ENCODE measurements at places on chromosomes 2 and 18.
A peak's percentile ranks its signal among the peaks of the same experiment; 100 is the strongest.

DNA sequence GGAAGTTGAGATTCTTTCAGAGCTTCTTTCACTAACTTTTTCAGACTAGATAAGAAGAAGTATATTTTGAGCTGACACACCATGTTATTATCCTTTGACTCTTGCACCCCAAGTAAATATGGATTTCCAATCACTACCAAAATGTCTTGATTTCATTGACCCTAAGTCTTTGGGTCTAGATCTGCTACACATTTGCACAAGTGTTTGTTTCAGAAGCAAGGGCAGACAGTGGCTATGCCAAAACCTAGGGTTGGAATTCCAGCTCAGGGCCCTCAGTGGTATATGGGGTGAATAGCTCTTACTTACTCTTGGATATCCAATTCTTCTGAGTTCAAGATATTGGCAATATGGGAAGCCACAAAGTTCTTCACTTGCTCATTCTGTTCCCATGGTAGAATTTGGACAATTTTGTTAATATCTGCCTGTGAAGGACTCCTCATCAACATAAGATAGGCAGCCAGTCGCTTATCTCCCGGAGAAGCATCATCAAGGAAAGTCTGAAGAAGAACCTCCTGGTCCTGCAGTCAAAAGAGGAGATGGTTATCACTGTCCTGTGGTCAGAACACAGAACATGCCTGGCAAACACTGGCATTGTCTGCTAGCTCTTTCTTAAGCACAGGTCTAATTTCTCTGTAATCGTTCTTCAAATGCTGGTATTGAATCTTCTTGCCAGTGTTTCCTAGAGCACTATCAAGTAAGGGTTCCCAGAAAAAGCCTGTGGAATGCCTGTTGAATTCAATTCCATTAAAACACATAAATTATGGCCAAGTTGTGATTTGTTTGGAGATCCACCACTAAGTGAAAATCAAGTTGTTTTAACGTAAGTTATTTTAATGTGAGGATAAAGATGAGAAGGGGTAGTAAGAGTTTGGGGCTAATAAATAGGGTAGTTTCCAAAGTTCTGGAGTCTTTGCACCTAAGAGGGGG, 15.6 kb downstream of the APOB start:
- DNase-seq: no peak

GRCh38 chr18:8890957-8891464, 185.7 kb downstream of the MTCL1 start:
- DNase-seq: peak; percentile 14

GRCh38 chr18:47179520-47179919, 3.4 kb upstream of the IER3IP1 start:
- no peak for DNase-seq

DNA sequence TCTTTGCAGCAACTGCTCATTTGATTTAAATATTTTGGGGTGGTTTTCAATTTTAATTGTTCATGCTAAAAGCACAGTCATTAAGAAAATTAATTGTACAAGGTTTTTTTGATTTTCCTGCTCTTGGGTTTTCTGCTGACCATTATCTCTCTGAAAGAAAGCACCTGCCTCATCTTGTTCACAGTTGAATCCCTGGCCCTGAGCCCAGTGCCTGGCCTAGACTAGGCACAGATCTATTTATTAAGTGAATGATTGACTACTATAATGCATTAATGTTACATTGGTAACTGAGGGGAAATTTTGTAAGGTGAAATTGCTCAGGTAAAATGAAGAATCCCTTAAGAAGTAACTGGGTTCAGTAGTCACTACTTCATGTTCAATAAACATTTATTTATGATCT, 22.0 kb downstream of the IL1RL2 start:
- no peak for DNase-seq

- no peak for DNase-seq
These were observed 171.0 kb downstream of the DNER start for GRCh38 chr2:229543176-229543873.

DNA sequence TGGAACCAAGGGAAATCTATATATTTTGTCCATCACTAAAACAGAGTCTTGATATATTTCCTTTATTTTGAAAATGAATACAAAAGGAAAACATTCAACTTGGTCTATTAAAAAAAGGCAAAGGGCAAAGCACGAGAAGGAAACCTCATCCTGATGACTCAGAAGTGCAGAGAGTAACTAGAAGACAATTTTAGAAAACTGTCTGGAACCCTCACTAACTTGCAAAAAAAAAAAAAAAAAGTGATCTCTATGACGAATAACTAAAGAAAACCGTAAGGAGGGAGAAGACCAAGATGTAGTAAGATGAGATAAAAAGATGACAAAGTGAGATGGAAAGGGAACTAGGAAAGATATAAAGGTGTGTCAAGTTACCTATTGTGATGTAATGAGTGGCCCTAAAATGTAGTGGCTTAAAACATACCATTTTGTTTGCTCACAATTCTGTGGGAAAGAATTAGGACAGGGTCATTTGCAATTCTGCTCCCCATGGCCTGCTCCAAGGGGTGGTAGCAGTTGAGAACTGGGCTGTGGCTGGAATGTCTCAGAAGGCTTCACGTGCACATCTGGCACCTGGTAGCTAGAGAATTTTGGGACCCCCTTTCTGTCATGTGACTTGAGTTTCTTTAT, 303.0 kb downstream of the DYSF start:
- DNase-seq: no peak

- DNase-seq: no peak
These were observed 33.5 kb upstream of the REL start for GRCh38 chr2:60847854-60848253.

GRCh38 chr2:189519631-189520387, 60.8 kb downstream of the SLC40A1 start:
- DNase-seq: no peak

GRCh38 chr2:137829251-137829650, 135.0 kb upstream of the HNMT start:
- DNase-seq: no peak

DNA sequence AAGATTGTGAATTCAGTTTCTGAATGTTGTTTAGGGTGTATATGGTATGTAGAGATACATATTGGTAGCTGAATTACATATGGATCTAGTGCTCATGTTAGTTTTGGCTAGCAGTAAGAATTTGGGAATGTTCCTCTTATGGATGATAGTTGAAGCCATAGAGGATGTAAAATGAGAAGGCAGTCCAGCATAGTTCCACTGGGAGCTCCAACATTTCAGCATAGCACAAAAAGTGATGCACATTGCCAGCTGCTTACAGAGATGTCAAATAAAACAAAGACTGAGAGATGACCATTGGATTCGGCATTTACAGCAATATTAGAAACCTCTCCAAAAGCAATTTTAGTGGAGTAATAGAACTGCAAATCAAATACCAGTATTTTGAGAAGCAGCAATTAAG, 77.4 kb downstream of the EML4 start:
- DNase-seq: no peak

DNA sequence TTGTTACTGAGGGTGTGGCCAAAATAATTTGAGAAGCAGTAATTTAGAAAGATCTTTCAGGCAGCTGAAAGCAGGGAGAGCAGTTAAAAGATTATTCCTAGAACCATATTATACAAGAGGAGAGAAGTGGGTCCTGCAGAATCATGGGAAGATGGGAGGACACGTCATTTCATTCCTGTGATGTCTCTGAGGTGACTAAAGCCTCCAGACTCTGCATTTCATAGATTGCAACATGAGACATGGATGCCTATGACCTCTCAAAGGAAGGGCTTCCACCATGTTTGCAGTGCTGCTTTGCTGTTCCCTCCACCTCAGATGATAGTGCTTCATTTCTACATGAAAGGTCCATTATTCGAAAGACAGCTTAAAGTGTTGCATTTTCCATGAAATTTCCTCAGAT, 788.4 kb downstream of the TSN start:
- DNase-seq: no peak

DNA sequence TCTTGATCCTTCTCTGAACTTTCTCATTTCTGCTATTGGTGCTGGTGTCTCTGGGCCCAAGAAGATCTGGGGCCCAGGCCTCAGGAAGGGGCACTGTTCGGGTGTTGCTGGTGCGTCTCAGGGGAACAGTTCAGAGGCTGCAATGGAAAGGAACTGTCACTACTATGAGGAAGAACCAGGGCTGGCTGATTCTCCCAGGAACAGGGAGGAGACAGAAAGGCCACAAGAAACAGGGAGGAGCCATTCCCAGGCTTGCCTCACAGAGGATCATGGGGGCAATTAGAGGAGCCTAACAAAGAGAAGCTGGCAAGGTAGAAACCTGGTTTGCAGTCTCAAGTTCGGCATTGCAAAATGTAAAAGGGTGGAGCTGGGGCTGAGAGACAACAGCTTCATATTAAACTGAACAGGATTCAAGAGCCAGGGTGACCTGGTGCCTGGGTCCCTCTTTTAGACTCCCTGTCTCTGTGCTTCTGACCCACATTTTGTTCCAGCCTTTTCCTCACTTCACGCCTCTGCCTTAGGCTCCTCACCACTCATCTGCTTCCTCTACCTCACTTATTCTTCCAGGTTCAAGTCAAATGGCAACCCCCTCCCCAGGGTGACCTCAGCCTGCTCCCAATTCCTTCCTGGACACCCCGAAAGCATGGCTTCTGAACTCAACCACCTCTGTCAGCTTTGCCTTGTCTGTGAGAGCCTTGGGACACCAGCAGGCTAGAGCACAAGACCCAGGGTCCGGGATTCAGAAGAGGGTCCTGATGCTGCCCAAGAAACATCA, 58.4 kb downstream of the GYPC start:
- no peak for DNase-seq

DNA sequence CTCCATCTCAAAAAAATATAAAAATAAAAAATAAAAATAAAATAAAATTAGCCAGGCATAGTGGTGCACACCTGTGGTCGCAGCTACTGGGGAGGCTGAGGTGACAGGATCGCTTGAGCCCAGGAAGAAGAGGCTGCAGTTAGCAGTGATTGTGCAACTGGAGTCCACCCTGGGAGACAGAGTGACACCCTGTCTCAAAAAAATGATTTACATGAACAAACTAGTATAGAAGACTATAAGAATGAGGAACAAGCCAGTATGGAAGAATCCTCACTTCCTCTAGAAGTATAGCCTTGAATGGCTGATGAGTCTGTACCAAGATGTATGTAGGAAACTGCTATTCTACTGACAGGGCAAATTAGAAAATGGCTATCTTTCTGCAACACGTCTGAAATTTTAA, 10.9 kb downstream of the YES1 start:
- DNase-seq: no peak

DNA sequence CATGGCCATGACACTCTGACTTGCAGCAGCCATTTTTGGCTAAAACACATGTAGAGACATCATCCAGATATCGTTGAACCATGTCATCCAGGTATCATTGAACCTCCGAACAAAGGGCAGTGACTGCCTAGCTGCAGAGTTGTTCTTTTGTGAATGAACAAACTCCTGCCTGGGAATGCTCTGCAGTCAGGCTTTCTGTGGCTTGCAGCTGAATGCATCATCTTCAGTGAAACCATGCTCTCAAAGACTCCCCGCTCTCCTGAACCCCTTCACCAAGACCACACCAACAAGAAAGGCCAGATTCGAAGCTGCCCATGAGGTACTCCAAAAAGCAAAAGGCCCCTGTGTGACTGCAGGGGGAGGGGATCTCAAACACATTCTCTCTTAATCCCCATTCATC, 118.8 kb downstream of the ACTR3 start:
- no peak for DNase-seq

- DNase-seq: no peak
These were observed 568.2 kb downstream of the THSD7B start for GRCh38 chr2:137333386-137334165.

DNA sequence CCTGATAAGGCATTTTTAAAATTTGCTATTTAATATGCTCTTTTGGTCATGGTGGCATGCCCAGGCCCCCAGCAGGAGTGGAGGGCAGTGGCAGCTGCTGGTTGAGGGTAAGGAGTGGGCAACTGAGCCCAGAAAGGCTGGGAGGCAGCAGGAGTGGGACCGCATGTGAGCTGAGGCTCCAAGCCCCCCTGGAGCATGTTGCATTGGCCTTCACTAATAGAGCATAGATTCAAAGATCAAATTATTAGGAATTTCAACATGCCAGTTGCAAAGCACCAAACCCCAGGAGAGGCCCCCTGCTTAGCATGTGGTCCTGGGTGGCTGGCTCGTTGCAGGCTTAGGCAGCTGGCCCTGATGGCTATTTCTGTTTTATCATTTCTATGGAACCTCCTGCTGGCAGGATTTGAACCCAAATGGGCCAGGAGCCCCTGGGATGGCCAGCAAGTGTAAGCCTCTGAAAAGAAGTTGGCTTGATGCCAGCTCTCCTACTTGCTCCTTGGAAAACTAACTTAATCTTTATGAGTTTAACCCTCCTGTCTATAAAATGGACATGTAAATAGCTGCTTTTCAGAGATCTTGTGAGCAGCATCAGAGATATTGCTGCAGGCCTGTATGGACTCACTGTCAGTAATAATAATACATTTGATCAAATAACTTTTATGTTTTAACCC, 42.1 kb upstream of the TMEM131 start:
- DNase-seq: no peak

DNA sequence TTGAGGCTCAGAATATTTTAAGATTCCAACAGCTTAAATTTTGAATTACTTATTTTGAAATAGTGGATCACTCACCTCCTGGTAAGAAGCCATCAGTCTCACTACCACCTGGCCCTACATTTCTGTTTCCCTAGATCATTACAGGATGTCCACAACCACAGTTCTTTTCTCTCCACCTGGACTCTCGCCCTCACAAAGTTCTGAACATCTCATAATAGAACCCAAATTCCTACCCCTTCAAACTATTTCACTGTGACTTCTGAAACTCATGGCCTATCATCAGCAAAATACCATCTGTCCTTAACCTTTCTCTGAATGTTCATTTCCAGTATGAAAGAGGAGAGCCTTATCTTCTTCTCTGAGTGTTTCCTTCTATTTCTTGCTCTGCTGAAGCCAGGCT, 299.2 kb upstream of the MGAT5 start:
- DNase-seq: no peak

DNA sequence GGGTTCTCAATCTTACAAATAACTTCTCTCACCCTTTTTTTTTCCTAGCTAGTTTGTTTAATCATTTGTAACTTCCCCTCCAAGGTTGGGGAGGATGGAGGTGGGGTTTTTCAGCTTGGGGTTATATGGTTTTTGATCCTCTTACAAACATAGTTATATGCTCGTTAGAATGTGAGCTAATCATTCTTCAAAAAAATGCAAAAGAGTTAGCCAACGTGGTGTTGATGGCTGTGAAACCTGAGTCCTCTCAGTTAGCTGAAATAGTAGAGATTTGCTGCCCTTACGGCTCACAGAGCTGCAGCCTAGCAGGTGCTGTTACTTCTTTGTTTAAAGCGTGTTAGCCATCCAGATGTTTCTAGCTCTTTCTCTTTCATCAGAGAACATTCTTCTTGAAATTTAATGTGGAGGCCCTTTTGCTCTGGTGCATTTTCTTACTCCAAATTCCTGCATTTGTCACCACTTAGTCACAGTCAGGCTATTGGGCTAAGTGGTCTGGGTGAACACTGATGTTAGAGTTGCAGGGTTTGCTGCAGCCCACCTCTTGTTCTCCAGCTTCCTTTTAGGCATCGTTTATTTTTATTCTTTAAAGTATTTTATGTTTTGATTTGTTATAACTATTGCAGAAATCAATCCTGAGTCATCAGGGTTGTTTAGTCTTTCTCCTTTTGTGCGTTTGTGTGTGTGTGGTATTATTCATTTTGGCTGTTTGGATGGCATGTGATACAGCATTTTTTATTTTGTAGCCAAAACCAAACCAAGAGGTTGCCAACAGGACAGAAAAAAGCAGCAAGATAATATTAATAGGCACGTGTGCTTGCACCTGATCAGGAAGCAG, 41.1 kb downstream of the LIMS1 start:
- DNase-seq: no peak

- no peak for DNase-seq
These were observed 210.8 kb upstream of the NABP1 start for GRCh38 chr2:191467113-191467512.

Measured in nephron progenitor cell (in vitro differentiated cells).